ENCODE measurements at places on chromosomes 12 and 14.

DNA sequence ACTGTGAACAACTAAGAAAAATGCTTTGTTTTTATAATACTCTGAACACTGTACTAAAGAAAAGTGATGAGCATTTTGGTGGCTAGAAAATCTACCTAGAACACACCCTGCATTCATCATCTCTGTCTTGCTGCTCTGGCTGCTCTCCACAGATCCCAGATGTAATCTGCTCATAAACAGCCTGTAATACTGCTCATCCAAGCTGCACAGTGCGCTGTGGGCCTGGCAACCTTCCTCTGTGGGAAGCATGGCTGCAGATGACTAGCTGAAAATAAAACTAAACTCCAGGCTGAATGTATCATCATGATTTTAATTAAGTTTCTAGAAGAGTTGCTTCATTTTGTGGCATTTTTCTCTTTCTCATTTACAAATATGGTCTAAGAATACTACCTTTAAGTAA is 200.7 kb downstream of the SLC2A13 start:
- no peak for DNase-seq

GRCh38 chr14:56002876-56003625 is 115.2 kb upstream of the PELI2 start:
- peak; percentile 49 for DNase-seq

DNA sequence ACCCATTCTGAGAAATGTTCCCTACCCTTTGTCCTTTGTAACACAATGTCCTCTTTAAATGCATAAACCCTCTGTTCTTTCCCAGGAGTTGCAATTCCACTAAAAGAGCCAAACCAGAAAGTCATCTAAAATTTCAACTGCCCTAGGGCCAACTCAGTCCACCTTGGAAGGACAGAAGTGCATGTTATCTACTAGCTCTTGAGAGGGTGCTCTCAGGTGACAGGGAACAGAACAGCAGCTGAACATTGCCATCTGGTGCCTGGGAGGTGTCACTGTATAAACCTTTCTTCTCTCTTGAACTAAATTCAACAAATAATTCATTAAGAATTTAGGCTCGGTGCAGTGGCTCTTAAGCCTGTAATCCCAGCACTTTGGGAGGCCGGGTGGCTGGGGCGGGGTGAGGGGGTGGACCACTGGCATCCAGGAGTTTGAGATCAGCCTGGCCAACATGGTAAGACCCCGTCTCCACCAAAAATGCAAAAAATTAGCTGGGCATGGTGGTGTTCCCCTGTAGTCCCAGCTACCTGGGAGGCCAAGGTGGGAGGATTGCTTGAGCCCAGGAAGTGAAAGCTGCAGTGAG is 10.3 kb upstream of the FERMT2 start:
- DNase-seq = peak; percentile 31

GRCh38 chr14:29627137-29627536 is 300.5 kb downstream of the PRKD1 start:
- DNase-seq = no peak

DNA sequence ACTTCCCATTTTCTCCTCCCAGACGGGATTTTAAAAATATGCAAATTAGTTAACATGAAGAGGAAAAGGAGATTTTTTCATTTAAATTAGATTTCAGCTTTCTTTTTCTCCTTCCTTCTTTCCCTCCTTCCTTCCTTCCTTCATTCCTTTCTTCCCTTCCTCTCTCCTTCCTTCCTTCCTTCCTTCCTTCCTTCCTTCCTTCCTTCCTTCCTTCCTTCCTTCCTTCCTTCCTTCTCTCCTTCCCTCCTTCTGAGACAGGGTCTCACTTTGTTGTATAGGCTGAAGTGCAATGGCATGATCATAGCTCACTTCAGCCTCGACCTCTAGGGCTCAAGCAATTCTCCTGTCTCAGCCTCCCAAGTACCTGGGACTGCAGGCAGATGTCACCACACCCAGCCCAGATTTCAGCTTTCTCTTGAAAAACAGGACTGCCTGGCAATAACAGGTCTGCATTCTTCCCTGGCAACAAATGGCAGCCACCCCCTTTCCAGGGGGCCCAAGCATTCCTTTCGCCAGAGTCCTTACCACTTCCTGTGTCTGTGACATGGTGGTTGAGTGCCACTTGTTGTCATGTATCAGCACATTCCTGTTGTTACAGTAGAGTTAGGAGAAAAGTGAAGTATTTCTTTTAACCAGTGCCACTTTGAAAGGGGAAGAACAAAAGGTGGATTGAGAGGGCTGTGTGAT is 119.1 kb downstream of the PTPN11 start:
- DNase-seq = no peak

- DNase-seq = no peak
Observed at GRCh38 chr14:69042787-69043444, 63.8 kb upstream of the ACTN1 start.

GRCh38 chr14:72665259-72665658 is 228.6 kb downstream of the DPF3 start:
- no peak for DNase-seq

GRCh38 chr12:88538250-88538649 is 42.0 kb downstream of the KITLG start:
- DNase-seq = no peak

DNA sequence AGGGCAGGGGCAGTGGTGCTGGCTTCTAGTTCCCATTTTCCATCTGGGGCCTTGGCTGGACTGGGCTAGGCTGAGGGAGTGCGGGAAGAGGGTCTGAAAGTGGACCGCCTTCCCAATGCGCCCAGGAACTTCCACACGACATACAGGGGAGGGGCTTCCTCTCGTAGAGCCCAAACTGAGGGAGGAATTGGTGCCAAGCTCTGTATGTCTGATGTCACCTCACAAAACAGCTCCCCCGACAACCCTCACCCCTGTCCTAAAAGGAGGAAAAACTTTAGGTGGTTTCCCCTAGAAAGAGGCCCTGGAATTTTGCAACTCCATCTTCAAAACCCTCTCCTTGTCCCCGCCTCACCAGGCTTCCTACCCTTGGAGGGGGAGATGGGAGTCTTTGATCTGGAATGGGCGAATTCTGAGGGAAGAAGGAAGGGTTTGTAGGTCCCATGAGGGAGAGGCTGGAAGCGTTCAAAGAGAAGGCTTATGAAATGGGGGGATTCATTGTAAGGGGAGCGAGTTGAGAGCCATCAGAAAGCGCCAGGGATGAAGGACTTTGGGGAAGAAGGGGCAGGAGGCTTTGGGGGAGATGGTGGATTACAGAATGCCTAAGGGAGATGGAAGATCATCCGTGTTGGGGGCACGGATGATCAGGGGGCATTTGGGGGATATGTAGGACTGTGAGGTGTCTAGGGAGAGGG is 844 bp downstream of the GLTP start:
- no peak for DNase-seq

Data from stimulated activated CD4-positive, alpha-beta T cell treated with anti-CD3 and anti-CD28 coated beads, Interleukin-2, amount 100 ng/mL, for 24 hours (primary cell).